ENCODE measurements at places on chromosomes 6 and 20.
A peak's percentile ranks its signal among the peaks of the same experiment; 100 is the strongest.

GRCh38 chr20:21381619-21382018 is 15.7 kb downstream of the NKX2-4 start:
- DNase-seq: no peak

GRCh38 chr6:27502508-27503435 is 29.9 kb upstream of the ZNF184 start:
- DNase-seq: peak; percentile 79

GRCh38 chr6:89471287-89471867 is 38.4 kb downstream of the ANKRD6 start:
- no peak for DNase-seq

DNA sequence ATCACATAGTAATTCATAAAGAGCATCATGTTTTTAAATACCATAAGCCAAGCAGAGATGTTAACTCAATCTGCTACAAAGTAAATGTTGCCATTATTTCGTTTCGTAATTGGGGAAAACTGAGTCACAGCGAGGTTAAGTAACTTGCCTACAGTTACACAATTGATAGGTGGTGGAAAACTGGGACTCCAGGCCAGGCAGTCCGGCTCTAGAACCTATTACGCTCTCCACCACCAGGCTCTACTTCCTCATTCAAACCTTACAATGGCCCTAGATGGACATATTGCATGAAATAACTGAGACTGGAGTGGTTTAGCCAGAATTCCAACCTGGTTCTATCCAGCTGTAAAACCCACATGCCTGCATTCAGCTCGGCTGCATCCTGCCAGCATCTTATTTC is 58.2 kb downstream of the LINC00237 start:
- no peak for DNase-seq

DNA sequence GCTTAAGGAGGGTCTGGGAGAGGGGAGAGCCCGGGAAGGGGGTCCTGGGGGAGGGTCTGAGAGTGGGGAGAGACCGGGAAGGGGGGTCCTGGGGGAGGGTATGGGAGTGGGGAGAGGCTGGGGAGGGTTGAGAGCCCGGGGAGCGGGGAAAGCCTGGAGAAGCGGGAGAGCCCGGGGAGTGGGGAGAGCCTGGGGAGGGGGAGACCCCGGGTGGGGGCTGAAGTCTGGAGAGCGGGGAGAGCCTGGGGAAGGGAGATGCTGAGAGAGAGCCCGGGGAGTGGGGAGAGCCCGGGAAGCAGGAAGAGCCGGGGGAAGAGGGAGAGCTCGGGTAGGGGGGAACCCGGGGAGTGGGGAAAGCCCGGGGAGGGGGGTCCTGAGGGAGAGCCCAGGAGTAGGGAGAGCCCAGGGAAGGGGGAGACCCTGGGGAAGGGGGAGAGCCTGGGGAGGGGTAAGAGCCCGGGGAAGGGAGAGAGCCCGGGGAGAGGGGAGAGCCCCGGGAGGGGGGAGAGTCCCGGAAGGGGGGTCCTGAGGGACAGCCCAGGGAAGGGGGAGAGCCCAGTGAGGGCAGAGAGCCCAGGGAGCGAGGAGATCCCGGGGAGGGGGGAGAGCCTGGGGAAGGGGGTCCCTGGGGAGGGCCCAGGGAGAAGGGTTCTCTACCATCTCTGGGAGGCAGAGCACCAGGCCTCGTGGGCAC is 148.5 kb downstream of the SYNDIG1 start:
- no peak for DNase-seq

GRCh38 chr6:166728884-166729530 is 102.0 kb upstream of the RPS6KA2 start:
- DNase-seq: no peak

DNA sequence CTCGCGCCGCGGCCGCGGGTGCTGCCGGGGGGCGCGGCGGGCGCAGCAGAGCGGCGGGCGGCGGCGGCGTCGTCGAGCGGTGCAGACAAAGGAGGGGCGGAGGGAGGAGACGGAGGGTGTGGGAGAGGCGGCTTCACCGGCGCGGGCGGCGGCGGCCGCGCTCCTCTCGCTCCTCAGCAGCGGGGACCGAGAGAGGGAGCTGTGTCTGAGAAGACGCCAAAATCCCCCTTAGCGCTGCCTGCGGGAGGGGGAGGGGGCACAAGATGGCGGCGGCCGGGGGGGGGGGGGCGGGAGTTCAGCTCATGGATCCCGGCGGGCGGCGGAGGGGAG is 296 bp downstream of the ADNP start:
- no peak for DNase-seq

DNA sequence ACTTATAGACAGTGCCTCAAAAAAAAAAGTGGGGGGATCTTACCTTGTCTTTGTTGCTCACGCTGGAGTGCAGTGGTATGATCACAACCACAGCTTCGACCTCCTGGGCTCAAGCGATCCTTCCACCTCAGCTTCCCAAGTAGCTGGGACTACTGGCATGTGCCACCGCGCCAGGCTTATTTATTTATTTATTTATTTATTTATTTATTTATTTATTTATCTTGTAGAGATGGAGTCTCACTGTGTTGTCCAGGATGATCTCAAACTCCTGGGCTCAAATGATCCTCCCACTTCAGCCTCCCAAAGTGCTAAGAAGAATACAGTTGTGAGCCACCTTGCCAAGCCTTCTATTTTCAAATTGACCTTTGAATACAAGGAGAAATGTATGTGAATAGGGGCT is 553.0 kb upstream of the BTBD3 start:
- no peak for DNase-seq

DNA sequence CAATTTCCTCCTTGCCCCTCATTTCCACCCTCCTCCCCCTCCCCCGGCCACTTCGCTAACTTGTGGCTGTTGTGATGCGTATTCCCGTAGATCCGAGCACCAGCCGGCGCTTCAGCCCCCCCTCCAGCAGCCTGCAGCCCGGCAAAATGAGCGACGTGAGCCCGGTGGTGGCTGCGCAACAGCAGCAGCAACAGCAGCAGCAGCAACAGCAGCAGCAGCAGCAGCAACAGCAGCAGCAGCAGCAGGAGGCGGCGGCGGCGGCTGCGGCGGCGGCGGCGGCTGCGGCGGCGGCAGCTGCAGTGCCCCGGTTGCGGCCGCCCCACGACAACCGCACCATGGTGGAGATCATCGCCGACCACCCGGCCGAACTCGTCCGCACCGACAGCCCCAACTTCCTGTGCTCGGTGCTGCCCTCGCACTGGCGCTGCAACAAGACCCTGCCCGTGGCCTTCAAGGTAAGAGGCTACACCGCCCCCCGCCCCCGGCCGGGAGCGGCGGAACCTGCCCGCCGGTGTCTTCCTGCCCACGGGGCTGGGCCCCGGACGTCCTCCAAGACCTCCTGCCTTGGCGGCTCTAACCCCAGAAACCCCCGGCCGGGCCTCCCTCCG is 44.9 kb upstream of the SUPT3H start:
- DNase-seq: peak; percentile 55

DNA sequence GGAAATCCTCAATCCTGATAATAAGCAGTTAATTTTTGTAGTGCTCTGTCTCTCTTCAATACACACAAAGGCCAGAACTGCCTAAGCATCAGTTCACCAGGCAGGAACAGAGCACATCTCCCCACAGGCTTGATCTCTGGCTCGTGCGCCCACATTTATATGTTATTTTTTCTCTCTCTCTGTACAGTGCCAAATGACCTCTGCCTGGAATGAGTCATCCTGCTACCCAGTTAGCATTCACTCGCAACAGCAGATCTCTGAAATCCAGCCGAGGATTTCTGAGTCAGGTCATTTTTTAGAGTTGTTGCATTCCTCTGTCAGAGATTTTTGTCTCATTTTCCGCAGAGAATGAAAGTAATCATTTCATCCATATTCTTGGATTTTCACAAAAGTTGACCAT is 107.1 kb downstream of the COL12A1 start:
- peak; percentile 98 for DNase-seq

Measured in IMR-90 (cell line).